ENCODE measurements at places on chromosomes 11 and 22.

DNA sequence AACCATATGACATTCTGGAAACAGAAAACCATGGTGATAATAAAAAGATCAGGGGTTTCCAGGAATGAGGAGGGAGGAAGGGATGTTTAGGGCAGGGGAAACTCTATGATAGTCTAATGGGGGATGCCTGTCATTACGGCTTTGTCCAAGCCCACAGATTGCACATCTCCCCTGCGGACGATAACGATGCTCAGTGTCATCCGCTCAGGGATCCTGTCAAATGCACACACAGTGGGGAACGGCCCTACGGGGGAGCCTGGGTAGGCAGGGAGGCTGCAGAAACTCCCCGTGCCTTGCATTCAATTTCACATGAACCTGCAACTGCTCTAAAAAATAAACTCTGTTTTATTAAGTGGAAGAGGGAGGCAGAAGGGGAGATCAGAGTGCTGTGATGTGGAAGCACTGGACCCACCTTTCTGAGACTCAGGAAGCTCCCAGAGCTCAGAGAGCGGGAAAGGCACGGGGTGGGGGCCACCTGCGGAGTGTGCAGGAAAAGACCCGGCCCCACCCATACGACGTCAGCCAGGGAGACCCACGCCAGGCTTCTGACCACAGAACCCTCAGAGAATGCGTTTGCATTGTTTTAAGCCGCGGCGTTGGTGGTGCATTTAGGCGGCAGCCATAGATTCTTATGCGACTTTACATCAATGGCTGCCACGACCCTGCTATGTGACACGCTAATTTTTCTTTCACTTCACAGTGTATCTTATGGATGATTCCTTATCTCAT lies 543.5 kb downstream of the BRD1 start:
- no peak for DNase-seq

DNA sequence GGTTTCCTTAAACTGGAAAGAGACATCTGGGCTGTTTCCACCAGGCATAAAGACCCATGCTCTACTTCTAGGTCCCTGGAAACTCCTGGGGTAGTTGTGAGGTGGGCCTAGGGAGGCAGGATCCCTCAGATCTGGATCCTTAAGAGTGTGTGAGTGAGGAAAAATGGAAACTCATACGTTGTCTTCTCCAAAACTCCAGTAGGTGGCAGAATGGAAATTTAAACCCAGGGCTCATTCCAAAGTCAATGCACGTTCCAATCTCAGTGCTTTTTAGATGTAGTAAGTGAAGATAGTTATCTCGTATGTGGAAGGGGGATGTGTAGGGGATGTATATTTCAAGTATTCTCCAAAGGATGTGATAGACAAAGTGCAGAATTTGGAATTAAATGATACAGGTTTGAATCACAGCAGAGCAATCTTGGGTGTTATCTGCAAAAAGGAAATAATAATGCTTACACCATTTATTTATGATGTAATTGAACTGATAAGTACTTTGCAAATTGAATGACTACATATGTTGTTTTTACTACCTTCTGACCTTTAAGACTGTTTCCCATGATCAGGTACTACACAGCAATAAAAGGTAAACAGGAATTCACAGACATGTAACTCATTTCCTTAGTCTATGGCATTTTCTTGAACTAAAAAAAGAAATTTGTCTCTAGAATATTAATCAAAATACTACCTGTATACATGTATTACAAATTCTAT lies 13.1 kb upstream of the MMP1 start:
- no peak for DNase-seq

GRCh38 chr11:36362902-36363301 lies 66.8 kb downstream of the PRR5L start:
- DNase-seq, result no peak

DNA sequence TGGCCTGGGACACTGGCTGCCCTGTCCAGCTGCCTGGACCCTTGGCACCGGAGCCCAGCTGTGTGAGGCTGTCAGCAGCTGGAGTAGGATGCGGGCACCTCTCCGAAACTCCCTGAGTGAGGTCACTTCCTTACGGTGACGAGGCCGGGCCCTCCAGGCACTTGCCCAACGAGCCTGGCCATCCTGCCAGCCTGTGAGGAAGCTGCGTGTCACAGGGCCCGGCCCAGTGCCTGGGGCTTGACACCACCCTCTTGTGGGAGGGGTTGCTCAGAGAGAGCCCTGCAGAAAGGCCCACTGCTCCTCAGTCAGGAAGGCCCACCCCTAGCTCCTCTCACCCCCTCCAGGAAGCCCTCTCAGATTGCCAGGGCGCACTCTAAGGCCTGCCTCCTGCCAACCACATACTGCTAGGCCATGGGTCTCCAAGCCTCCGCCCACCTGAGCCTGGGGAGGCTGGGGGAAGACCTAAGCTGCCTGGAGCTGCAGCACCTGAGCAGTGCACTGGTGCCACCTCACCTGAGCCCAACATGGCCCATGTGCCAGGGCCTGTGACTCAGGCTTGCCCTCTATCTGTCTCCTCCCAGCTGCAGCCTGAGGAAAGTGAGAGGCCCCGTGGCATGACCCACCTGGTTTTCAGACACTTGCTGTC lies 4.3 kb upstream of the PHLDA2 start:
- peak; percentile 59 for DNase-seq

DNA sequence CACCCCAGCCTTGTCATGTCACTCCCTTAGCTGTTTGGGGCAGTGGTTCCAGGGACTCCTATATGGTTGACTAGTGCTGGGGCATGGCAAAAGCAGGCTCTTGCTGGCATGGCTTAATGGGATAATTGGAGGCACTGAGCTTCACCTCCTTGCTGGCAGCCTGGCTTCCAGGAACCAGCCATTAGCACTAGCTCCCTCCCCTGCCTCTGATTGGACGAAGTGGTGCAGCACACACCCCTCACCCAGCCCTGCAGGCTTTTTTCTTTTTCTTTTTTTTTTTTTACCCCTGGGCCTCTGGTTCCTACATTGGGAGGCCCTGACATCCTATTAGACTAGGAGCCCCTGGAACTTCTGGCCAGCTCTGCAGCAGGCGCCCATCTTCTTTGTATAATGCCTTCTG lies 18.6 kb downstream of the PHLDB1 start:
- DNase-seq, result no peak

DNA sequence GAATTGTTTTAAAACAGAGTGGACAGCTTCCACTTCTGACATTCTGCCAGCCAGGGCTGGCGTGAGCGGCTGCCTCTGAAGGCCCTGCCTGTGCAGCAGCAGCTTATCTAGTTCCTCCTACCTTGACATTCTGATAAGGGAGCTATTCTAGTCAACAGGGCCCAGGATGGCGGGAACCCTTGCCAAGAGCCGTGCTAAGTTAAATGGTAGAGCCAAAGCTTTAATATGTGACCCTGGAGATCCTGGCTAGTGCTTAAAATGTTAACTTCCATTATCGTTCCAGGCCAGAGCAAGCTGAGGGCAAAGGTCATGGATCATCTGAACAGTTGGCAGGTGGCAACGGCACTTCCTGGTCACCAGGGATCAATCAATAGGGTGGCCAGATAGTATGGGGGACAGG lies 3.5 kb downstream of the KCNJ5 start:
- DNase-seq, result no peak

DNA sequence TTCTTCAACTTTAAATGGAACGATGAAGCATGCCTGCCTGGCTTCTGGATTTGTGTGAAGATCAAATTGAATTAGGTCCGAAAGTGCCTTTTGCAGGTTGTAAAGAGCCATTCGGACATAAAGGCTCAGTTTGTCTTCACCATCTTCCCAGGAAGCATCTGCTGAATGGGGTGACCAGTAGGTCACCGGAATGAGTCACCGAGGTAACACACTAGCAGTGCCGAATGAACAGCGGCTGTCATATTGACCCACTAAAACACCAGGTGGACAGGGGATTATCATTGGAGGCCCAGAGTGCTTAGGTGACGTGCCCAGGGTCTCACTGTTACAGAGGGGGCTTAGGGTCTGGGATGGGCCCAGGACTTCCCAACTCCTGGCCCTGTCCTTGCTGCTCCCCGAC lies 43.1 kb upstream of the MYH9 start:
- no peak for DNase-seq

- no peak for DNase-seq
These were observed 47.9 kb downstream of the PPP6R3 start for GRCh38 chr11:68508425-68508824.

DNA sequence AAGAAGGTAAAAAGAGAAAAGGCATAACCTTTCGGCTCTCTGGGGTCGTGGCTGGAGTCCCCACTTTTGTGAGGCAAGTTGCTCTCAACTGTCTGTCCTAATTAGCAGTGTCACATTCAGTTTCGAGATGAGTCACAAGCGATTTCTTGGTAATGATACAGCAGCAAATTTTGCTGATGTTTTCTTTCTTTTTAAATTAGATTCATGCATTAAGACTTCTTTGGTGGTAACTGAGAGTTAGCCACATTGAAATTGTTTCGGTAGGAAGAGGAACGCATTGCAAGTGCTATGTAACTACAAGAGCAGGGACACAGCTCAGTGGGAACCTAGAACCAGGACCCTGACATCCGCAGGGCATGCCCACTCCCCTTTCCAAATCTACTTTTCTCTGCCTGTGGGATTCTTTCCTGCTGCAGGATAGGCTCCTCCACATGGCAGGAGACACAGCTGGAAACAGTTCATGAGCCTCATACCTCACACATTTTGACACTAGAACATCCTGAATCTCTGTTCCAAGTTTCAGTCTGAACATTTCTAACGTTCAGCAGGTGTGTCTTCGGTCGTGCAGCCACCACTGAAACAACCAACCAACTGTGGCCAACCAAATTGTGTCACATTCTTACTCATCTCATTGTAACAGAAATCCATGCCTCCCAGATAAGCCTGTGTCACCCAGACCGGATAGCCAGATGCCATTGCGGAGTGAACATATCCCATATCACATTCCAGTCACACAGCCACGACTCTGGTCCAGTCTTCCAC lies 987.6 kb downstream of the NTM start:
- no peak for DNase-seq

- DNase-seq, result no peak
These were observed 14.5 kb downstream of the ARVCF start for GRCh38 chr22:20002128-20002527.

GRCh38 chr11:110763249-110764011 lies 51.2 kb upstream of the ARHGAP20 start:
- DNase-seq, result no peak

- DNase-seq, result no peak
These were observed 5.2 kb downstream of the SCUBE1 start for GRCh38 chr22:43337946-43338345.

DNA sequence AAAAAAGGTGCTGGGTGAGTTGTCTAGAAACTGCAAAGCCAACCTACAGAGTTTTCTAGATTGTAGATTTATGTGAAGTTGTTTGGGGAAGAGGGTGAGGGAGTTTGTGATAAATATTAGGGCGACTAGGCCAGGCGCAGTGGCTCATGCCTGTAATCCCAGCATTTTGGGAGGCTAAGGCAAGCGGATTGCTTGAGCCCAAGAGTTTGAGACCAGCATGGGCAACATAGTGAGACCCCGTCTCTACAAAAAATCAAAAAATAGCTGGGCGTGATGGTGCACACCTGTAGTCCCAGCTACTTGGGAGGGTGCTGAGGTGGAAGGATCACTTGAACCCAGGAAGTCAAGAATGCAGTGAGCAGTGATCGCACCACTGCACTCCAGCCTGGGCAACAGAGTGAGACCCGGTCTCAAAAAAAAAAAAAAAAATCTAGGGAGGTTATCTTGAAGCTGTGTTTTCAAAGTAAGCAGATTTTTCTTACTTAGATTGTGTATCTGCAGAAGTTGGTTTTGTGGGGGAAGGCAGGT lies 844 bp downstream of the APOL6 start:
- DNase-seq, result no peak

GRCh38 chr22:44201665-44202064 lies 20.9 kb downstream of the PARVG start:
- DNase-seq, result no peak

GRCh38 chr22:30291058-30291892 lies 2.0 kb upstream of the CASTOR1 start:
- DNase-seq, result no peak

- no peak for DNase-seq
These were observed 112.3 kb upstream of the TOP3B start for GRCh38 chr22:22094921-22095320.

DNA sequence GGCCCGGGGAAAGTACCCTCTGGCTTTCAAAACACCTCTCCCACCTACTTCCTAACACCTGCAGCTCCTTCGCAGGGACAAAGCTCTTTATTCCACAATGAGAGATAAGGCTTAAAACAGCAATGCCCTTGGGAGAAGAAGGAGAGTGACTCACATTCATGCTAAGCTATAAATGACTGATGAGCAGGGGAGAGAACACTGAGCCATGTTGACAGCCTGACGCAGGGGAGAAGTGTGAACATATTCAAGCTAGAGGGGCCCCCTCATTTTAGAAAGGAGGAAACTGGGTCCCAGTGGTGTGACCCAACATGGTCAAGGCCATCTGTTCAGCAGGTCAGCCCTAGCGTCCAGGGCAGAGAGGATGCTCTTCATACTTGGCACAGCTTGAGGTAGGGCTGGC lies 171.8 kb downstream of the DSCAML1 start:
- DNase-seq, result no peak

DNA sequence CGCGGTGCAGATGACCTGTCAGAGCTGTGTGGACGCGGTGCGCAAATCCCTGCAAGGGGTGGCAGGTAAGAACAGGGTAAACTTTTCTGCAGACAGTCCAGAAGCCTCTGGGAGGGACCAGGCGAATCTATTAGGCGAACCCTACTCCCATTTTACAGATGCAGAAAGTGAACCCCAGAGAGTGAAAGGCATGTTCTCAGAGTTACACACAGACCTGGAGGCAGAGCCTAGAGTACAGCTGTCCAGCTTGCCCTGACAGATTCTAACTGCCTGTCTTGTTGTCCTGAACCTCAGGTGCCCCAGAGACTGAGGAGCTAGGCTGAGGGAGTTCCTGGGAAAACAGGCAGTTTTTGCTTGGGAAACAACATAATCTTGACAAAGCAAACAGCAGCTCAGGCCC lies 665 bp downstream of the CCS start:
- DNase-seq, result no peak

- DNase-seq, result peak; percentile 36
These were observed 24.2 kb downstream of the PPFIBP2 start for GRCh38 chr11:7538031-7538430.

- DNase-seq, result no peak
These were observed 38.2 kb downstream of the FEZ1 start for GRCh38 chr11:125457814-125458343.

GRCh38 chr11:123235656-123236261 lies 40.7 kb upstream of the CLMP start:
- no peak for DNase-seq

Measured in activated naive CD8-positive, alpha-beta T cell treated with anti-CD3 and anti-CD28 coated beads for 36 hours (primary cell).